Hindlimb muscle (tissue), 1 donor: ENCODE measurements at places on chromosomes 7 and 10. TPM values are rescaled to one million over a fixed set of nuclear protein-coding genes. Genes with fewer than 3 reads are reported as not detected.

DNA sequence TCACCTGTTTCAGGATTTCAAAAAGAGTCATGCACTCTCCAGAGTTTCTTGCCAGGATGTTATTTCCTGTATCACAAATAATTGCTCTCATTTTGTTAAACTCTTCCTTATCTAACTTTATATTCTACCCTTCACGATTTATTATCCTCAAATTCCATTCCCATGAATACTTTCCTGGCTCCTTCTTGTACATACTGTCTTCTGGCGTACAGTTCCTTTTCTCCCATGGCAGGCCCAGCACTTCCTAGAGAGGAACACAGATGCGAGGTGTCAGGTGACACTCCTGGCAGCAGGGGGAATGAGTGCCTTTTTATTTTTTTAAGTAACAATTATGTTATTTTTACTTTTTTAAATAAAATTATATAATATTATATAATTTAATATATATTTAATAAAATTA is 411.9 kb downstream of the TFEC start:
- no peak for DNase-seq

The PNLIP gene
- 0.39 TPM for polyA plus RNA-seq

The PKD2L1 gene
- not detected for polyA plus RNA-seq

The SPDYE2B gene
- polyA plus RNA-seq: 5.1 TPM

The MYOZ1 gene
- 768 TPM for polyA plus RNA-seq
